Stimulated activated CD8-positive, alpha-beta memory T cell treated with anti-CD3 and anti-CD28 coated beads, Interleukin-15, amount 100 ng/mL, for 48 hours (primary cell): ENCODE measurements at places on chromosomes 12 and 14.

GRCh38 chr14:92521058-92521415 lies 7.5 kb downstream of the RIN3 start:
- DNase-seq: no peak

DNA sequence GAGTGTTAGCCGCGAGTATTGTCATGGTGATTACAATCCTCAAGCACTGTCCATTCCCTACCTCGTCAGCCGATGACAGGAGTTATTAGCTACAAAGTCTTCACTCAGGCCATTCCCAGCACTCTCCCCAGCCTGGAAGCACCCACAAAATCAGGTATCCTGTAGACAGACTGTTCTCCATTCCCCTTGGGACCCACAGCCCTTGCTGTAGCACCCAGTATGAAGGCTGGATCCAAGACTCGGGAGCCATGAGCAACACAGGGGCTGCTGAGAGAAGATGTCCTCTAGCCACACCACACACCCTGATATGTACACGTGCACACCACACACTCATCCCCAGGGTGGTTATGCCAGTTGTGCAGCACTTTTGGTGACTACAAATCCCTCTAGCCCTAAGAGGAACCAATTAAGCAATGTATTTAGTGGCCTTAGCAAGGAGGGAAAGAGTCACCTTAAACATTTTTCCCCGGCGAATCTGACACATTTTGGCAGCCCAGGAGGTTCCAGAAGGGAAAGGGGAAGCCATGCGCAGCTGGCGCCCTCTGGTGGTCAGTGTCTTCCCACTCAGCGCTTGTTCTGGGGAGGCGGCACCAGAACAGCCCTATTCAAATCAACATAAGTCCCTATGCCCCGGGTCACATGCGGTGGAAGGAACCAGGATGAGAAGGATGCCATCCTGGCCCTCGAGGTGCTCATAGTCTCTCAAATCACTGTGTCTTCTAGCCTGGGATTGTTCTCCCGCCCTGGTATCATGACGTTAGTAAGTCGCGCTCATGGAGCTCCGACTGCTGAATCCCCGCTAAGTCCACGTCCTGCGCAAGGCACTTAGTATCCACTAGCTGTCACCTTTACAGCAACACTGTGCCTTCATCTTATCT lies 96.9 kb downstream of the GCH1 start:
- DNase-seq: peak; percentile 62

DNA sequence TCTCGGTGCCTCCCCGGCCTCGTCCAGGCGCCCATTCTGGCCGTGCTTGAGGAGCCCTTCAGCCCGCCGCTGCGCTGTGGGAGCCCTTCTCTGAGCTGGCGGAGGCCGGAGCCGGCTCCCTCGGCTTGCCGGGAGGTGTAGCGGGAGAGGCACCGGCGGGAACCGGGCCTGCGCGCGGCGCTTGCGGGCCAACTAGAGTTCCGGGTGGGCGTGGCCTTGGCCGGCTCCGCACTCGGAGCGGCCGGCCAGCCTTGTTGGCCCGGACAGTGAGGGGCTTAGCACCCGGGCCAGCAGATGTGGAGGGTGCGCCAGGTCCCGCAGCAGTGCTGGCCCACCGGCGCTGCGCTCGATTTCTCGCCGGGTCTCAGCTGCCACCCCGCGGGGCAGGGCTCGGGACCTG lies 168.7 kb upstream of the RPL10L start:
- DNase-seq: no peak

DNA sequence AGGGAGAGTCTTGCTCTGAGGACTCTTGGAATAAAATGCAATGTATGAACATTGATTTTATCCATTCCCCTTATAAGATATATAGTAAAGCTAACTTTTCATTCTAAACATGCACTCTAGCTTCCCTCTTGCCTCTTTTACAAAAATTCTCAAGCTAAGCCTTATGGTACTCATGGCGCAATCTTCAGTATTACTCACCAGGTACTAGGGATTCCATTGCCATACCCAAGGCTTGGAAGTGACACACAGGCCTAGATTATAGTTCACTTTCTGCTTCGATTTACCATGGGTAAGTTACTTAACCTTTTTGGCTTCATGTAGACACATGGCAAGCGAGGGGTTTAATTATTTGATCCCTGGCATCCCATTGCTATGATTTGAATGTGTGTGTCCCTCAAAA lies 331.5 kb downstream of the LRIG3 start:
- DNase-seq: no peak

GRCh38 chr14:29749327-29749726 lies 178.3 kb downstream of the PRKD1 start:
- DNase-seq: no peak

GRCh38 chr14:89265234-89265633 lies 151.8 kb downstream of the FOXN3 start:
- DNase-seq: no peak

GRCh38 chr14:23558346-23559009 lies 2.4 kb downstream of the THTPA start:
- no peak for DNase-seq

- DNase-seq: no peak
Observed at GRCh38 chr14:85060121-85060520, 469.8 kb upstream of the FLRT2 start.

DNA sequence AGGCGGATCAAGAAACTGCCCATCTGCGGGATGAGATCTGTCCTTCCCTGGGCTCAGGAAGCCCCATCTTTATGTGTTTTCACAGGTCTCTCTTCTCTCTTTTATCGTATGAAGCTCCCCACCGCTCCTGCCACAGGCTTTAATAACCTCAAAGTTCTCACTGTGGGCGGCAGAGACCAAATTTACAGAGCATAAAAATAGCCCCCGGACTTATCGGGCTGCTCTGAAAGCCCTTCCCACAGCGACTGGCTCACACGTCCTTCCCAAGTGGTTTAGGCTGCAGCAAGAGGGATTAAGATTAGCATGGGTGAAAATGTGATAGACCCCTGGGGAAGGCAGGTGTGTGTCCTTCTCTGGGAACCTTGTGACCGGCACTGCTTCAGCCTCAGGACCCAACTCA lies 47.8 kb downstream of the TESC start:
- DNase-seq: no peak

DNA sequence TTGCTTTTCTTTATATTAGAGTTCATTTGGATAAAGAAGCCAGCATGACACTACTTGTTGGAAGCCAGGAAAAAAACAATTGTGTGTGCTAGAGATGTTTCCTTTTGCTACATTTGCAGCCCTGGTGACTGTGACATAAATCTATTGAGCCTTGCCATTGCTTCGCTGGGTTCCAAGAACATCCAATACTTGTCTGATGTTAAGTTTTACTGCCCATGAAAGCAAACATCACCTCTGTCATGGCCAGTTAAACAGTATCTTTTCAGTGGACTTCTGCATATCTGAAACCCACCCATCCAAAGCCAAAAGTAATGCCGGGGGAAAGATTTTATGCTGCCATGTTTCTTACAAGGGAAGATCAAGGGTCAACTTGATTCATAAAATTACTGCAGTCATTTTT lies 184.0 kb downstream of the MSRB3 start:
- DNase-seq: no peak

DNA sequence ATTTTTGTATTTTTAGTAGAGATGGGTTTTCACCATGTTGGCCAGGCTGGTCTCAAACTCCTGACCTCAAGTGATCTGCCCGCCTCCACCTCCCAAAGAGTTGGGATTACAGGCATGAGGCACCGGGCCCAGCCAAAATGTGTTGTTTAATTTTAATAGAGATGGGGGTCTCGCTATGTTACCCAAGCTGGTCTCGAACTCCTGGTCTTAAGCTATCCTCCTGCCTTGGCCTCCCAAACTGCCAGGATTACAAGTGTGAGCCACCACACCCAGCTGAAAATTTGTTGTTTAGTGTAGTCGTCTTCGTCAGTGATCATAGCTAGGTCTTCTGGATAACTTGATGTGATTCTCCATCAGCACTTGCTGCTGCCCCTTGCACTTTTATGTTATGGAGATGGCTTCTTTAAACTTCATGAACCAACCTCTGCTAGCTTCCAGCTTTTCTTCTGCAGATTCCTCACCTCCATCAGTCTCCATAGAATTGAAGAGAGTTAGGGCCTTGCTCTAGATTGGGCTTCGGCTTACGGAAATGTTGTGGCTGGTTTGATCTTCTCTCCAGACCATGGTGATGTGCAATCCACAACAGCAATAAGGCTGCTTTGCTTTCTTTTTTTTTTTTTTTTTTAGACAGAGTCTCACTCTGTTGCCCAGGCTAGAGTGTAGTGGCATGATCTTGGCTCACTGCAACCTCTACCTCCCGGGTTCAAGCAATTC lies 13.0 kb downstream of the ISCU start:
- no peak for DNase-seq

GRCh38 chr14:68669111-68669511 lies 123.8 kb downstream of the ZFP36L1 start:
- DNase-seq: no peak

GRCh38 chr12:114680604-114681069 lies 3.3 kb downstream of the TBX3 start:
- DNase-seq: no peak

DNA sequence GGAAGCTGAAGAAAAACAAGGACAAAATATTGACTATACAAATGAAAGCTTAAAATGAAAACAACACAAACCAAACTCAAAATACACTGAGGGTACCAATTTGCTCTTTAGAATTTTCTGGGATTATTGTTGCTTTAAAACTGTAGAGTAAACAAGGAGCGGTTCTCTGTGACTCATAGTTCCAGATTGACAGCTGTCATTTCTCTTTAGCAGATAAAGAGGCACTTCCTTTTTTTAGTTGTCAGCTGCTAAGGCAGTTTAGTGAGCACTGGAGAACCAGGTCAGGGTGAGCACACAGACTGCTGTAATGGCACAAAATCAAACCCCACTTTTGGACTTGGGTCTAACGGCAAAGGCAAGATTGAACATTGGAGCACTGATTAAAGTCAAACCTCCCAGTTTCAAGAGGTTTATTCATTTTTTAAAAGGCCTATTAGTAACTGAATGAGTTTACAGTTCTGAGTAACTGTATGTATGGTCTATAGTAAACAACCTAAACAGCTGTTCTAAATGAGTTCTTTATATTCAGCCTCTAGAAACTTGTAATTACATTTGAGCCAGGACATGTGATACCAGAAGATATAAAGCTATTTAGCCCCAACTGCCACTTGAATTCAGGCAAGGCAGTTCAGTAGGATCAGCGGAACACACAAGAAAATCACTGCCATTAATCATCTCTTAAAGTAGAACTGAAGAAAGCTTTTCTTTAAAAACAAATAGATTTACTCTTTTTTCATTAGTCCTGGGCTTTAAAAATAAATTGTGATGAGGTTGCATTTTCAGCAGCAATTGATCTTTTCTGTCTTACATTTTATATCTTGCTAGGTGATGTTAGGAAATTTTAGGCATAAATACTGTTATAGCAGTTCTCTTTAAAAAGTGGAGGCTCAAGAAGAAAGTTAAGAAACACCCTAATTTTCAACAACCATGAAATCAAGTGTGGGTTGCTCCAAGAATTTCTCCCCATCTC lies 71.7 kb upstream of the PRICKLE1 start:
- no peak for DNase-seq

DNA sequence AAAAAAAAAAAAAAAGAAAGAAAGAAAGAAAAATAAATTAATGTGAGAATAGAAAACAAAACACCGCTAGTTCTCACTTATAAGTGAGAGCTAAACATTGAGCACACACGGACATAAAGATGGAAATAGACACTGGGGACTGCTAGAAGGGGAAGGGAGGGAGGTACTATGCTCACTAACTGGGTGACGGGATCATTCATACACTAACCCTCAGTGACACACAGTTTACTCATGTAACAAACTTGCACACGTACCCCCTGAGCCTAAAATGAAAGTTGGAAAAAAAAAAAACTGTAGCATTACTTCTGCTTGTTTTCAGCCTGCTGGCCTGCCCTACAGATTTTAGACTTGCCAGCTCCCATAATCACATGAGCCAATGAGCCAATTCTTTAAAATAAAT lies 10.5 kb upstream of the PRMT5 start:
- DNase-seq: no peak

- no peak for DNase-seq
Observed at GRCh38 chr14:99648027-99648784, 3.3 kb downstream of the HHIPL1 start.

GRCh38 chr12:34398366-34398705 lies 376.0 kb downstream of the ALG10 start:
- DNase-seq: no peak

DNA sequence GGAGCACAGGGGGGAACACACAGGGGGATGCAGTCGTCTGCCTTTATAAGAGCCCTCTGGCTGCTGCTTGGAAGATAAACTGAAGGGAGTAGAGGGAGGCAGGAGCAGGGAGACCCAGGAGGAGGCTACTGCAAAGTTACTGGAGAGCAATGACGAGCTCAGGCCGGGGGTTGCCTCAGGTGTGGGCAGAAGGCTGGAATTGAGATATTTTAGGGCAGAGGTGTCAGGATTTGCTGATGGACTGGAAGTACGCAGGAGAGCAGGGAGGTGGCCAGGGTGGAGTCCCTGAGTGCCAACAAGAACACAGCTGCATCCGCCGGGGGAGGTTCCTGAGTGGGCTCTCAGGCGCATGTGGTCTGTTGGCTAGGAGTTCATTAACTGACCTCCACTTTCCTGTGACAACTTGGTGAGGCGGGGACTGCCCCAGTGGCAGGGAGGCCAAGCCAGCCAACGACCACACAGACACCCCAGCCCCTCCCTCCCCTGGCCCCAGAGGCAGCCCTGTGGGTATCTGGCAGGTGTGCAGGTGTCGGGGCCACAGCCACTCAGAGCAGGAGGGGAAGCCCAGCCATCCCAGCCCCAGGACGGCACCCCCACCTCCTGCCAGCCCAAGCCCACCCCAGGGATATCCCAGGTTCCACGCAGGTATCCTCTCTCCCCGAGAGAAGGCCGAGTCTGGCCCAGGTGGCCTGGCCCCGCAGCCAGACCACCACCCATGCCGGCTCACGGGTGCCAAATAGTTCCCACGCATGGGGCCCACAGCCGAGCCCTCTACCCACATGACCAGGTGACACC lies 85.4 kb downstream of the NCOR2 start:
- DNase-seq: no peak

DNA sequence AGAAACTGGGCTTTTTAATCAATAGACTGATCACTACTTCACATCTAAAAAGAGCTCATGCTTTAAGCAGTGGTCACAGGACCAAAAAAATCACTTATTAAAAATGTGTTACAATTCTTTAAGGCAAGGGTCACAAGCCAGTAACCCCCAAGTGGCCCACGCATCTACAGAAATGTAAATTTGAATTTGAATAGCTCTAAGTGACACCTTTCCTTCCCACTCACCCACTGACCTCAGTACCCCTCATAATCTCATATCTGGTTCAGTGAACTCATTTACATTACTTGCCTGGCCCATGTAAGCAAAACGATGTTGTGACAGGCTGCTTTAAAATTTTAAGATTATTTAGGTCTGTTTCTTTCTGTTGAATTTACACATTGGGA lies 27.4 kb downstream of the NELL2 start:
- no peak for DNase-seq

GRCh38 chr12:51593539-51593938 lies 2.5 kb downstream of the SCN8A start:
- DNase-seq: no peak

GRCh38 chr14:60222820-60223219 lies 26.2 kb upstream of the PPM1A start:
- DNase-seq: no peak
